ENCODE measurements at places on chromosomes 4 and X. TPM values are rescaled to one million over a fixed set of nuclear protein-coding genes. Genes with fewer than 3 reads are reported as not detected.

DNA sequence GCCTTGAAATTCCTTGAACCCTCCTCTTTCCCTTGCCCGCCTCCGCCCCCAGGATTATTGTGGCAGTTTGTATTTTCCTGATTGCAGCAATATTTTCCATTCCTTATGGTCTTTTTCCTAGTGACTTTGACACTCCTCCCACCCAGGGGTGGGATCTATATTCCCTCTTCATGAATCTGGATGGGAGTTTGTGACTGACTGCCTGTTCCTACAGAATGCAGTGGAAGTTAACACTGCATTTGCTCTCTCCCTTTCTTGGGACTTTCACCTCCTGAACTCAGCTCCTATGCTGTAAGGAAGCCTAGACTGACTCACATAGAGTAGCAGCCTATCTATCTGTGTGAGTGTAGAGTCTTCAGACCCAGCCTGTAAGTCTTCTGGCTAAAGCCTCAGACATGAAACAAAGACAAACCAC lies 2.2 kb downstream of the FUNDC2 start:
- peak; percentile 8 for DNase-seq

GRCh38 chr4:72604324-72604723 lies 35.3 kb upstream of the ADAMTS3 start:
- DNase-seq = no peak

- DNase-seq = peak; percentile 25
Measured at GRCh38 chr4:152640058-152640921, 39.5 kb downstream of the TMEM154 start.

Gene CCDC149
- total RNA-seq = 13.3 TPM

Measured in hepatocyte (in vitro differentiated cells).